SK-N-MC (cell line): ENCODE measurements at places on chromosomes 11 and 22.

DNA sequence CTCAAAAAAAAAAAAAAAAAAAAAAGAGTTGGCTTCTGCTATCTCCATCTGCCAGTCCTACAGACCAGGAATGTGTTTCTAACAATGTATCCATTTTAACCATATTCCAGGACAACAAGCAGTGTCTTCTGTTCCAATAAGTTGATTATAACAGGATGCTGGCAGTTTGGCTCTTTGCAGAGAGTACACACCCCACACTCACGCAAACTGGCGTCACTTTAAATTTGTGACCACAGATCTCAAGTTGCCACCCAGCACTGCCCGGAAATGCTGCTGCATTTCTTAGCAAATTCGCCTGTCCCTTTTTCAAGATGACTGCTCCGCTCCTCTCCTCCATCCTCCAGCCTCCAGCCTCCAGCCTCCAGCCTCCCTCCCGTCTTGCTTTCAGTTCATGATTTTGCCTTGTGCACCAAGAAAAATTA, 44.3 kb downstream of the SCGB1A1 start:
- no peak for DNase-seq

- DNase-seq, result no peak
These were observed 21.5 kb downstream of the CYTH4 start for GRCh38 chr22:37303821-37304274.

- DNase-seq, result no peak
These were observed 10.4 kb downstream of the TMPRSS6 start for GRCh38 chr22:37098976-37099591.

DNA sequence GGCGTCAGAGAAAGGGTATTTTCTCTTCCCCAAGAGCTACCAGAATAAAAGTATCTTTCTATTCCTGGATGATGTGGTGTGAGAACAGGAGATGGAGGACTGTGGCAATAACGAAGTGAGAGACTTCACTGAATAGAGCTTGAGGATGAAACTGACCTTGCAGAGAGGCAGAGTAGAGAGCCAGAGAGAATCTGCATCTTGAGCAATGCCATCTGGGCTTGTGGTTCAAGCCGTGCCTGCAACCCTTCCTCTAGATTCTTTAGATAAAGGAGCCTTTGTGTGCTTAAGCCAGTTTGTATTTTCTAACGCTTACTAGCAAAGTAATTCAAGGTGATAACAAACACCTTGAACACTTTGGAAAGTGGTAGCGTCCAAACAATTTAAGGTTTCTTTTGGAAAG, 2.2 kb downstream of the ME3 start:
- no peak for DNase-seq

- DNase-seq, result no peak
These were observed 75.7 kb downstream of the RELT start for GRCh38 chr11:73451896-73452295.

- no peak for DNase-seq
These were observed 168.9 kb downstream of the MN1 start for GRCh38 chr22:27632451-27633295.

DNA sequence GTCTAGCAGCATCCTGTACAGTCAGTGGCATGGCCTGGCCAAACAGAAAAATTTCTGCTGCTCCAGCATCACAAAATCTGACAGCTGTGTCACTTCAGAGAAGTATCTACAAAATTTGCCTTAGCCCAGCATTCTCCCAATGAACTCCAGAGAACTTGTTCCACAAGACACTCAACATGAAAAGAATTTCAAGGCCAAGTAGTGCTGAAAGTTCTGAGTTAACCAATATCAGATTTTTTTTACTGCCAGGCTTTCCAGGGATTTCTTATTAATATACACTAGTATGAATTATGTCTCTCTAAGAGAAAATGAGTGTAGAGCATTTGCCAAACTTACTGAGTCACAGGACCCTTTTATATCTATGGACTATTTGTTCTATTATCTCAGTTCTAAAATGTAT, 68.8 kb downstream of the OR5AK2 start:
- no peak for DNase-seq
